NCI-H446 treated with DMSO at 0.1 percent for 48 hours (cell line): ENCODE measurements at places on chromosomes 4 and X.

DNA sequence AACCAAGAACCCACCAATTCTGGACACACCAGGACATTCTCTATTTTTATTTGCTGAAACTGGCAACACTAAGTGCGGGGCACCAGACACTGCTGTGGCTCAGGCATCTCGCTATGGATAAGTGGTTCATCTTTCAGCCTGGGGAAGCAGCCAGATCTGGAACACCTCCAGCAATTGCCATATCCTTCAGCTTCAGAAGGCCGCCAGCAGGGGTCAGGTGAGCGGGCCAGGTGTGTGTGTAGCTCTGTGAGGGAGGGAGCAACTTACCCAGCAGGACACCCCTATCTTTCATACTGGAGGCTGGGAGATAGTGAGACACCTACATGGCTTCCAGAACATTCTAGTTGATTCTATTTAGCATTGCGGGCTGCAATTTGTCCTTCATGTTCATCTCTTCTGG lies 57.0 kb upstream of the GBA3 start:
- DNase-seq = no peak

GRCh38 chrX:13005661-13006473 lies 31.0 kb downstream of the TMSB4X start:
- DNase-seq = no peak

- DNase-seq = no peak
Measured at GRCh38 chr4:36997727-36998126, 246.8 kb upstream of the NWD2 start.

DNA sequence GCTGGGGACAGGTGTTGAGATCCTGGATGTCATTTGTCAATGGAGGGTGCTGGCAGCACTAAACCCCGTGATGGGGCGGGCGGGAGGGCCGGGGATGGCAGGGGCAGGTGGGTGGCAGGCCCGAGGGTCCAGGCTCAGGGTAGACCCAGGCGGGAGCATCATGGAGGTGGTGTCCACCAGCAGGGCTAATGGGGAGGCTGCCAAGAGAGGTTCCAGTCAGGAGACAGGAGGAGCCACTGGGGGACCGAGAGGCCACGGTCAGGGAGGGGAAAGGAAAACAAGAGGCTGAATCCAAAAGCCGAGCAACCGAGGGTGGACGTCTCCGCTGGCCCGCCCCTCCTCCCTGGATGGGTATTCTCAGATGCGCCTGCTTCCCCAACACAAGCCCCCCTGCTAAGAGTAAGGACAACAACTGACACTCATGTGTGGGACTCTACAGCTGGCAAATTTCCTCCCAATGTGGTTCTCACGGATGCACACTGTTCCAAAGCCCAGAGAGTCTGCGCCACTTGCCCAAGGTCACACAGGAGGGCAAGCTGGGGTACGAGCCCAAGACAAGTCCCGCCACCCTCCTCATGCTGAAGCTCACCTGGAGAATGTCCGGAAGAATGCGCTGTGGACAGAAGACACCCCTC lies 132.0 kb downstream of the CPZ start:
- no peak for DNase-seq

- no peak for DNase-seq
Measured at GRCh38 chr4:9835430-9835829, 54.0 kb downstream of the DRD5 start.

DNA sequence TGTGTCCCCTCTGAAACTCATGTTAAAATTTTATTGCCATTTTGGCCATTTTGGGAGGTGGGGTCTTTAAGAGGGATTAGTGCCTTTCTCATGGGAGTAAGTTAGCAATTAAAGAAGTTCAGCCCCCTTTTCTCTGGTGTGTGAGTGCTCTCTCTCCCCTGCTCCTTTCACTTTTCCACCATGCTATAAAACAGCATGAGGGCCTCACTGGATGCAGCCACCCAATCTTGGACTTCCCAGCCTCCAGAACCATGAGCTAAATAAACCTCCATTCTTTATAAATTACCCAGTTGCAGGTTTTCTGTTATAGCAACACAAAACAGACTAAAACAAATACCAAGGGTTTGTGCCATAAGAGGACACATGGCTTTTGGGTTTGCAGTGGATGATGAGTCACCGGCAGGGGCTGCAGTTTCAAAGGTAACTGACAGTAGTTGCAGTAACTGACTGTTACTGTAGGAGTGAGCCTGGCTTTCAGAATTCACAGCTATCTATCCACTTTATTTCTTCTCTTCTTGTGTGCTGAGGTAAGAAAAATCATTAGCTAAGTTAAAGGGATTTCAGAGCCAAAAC lies 121.5 kb downstream of the PPEF1 start:
- no peak for DNase-seq

GRCh38 chr4:74308215-74308614 lies at the start of gene EPGN:
Gene EPGN (plus strand): TSS chr4:74308470. CDS start chr4:74308534, 64 bp downstream.
- no peak for DNase-seq

GRCh38 chrX:1535241-1536041 lies 1.5 kb downstream of the P2RY8 start:
- no peak for DNase-seq

GRCh38 chr4:78818530-78819079 lies 42.5 kb downstream of the BMP2K start:
- DNase-seq = no peak

GRCh38 chr4:26020083-26020668 lies 106.2 kb downstream of the SMIM20 start:
- DNase-seq = no peak

GRCh38 chr4:10082047-10082446 lies 34.6 kb downstream of the WDR1 start:
- DNase-seq = no peak

DNA sequence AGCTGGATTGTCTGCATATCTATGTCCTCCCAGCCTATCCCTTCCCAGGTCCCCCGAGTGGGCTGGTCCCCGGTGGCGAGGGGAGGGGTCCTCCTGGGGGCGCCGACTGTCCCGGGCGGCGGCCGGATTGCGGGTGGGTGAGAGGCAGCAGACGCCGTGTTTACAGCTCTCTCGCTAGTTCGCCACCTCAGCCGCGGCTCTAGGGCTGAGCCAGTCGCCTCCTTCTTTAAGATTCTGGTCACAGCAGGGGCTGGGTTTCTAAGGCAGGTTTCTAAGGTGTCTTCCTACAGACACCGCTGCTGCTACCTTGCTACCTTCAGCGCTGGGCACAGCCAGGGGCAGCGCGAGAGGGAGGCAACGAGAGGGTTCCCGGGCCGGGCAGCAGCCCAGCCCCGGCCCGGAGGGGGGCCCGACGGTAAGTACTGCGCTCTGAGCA lies 57.2 kb downstream of the FRMPD3 start:
- no peak for DNase-seq

DNA sequence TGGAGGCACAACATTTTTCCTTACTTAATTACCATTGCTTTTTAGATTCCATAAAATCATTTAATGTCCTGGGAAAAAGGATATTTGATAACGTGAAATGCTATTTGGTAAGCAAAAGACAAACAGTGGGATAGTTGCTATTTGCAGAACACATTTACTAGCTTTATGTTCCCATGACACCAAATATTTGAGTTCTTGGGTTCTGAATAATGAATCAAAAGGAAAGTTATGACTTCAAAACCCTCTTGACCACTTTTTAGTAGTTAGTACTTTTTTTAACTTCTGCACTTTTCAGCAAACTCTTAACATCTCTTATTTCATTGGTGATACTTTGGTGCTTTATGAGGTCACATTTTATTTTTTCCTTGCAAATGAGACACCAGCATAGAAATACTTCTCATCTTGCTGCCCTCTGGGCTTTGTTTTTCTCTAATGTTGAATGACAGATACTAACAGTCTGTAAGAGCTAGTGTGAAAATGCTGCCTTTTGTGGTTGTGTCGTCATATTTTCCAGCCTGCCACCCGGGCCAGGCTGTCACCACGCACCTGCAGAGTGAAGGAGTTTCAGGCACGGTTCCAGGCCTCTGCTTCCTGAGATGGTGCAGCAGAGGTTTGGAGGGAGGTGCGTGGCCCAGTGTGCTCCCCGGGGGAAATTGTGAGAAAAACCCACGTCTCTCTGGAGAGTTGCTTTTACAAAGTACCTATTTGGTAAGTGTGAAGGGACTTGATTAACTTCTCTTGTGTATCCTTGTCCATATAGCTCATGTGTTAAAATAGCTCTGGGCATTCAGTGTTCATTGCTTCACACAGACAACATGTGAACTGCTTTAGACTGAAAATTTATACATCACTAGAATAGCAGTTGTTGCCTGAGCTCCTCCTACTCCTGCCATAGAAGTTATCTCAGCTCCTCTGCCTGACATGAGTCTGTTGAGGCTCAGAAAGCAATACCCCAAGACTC lies 34.7 kb downstream of the MSL3 start:
- no peak for DNase-seq

DNA sequence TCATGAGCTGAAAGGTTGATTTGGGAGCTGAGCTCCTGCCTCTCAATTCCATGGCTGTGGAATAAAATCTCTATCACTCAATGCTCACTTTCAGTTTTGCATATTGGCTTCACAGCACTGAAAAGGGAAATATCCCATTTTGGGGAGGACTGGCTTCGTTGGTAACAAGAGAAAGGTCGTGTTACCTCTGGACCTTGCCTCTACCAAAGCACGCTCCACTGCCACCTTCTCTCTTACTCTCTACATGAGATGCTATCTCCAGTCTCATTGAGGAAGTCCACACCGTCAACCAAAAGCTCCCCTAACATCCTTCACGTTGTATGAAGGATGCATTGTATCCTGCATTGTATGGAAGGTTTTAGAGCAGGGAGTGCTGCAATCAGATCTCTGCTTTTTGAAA lies 195.0 kb upstream of the LDB2 start:
- DNase-seq = no peak

DNA sequence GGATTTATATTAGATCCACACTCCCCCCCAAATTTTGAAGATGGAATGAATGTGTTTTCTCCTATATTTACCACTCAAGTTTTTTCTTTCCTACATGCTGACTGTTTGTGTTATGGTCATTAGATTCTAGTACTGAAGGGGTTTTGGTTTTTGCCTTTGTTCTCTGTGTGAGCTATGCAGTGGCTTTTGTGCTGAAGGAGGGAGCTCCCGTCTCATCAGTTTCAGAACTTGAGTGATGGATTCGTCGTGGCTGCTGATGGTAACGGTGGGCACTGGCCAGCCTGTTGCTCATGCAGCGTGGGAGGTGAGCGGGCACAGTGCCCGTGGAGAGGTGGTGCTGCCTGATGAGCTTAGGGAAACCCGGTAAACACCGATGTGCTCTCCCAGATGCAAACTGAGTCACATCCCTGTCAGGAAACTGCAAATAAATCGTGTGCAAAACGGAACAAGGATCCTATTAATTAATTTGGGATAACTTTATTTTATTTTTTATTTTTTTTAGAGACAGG lies 101.5 kb downstream of the SORBS2 start:
- DNase-seq = no peak

DNA sequence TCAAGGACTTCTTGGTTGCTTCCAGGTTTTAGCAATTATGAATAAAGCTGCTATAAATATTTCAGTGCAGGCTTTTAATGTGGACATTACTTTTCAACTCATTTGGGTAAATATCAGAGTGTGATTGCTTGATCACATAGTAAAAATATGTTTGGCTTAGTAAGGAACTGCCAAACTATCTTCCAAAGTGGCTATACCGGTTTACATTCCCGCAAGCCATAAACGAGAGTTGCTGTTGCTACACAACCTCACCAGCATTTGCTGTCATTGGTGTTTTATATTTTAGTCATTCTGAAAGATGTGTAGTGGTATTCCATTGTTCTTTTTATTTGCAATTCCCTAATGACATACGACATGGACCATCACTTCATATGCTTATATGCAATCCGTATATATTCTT lies 30.9 kb upstream of the SPOCK3 start:
- DNase-seq = no peak

DNA sequence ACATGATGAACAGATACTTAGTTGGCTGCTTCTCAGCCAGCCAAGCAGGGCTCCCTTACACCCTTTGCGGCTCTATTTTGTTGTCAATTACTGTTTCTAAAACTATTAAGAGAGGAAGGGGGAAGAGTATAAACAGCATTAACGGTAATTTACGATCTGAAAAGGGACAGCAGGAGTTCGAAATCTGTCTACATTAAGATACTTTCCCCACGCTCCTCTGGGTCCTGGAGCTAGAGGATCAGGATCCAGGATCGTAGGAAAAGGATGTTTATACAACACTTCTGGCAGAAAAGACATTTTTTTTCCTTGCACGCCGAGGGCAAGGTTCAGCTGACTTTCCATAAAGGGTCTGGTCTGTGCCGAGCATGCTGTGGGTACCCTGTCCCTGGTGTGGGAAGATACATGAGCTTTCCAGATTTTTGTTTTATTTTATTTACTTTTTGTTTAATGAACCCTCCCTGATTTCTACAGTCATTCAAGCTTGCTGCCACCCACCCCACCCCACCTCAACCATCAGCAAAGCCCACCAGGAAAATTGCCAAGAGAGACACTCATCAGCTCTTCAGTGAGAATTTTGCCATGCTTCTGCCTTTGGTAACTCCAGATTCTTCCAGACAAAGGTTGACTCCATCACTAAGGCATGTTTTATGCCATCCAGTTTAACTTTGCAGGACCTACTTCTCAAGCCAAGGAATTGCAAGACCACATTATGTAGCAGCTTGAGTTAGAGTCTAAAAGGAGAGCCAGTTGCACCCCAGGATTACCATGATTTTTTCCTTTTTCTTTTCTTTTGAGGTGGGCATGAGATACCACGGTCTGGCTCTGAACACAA lies 188.1 kb downstream of the QDPR start:
- no peak for DNase-seq
